ENCODE measurements at places on chromosomes 1 and 21.

DNA sequence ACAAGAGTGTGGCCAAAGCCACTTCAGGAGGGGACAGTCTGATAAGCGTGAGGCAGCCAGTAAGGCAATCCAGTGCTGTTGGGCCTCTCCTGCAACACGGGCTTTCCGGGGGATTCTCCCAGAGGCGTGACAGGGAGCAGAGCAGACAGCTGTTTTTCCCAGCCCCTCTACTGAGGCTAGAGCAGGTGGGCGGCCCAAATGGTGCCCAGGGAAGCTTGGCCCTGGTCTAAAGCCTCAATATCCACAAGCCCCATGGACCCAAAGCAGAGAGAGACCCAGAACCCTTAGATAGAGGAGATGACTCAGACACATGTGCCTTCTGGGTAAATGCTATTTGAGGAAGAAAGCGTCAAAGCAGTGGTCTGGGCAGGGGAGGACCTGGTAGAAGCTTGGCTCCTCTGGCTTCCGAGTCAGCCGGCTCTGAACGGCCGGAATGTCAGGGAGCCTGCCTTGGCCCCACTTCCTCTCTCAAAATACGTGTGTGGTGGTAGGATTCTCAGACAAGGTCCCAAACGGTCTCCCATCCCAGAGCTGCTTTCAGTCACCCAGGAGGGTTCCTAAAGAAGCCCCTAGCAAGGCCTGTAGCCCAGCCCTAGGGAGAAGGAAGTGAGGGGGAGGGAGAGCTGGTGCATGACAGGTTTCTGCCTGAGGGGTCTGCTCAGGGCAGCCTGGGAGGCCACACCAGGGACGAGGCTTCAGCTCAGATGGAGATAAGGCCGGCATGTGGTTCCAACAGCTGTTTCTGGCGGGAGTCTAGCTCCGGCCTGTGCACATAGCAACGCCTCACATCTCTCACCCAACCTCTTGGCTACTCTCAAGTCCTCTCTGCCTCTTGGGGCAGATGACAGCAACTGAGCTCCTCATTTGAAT lies 28.8 kb downstream of the PIK3C2B start:
- DNase-seq: no peak

DNA sequence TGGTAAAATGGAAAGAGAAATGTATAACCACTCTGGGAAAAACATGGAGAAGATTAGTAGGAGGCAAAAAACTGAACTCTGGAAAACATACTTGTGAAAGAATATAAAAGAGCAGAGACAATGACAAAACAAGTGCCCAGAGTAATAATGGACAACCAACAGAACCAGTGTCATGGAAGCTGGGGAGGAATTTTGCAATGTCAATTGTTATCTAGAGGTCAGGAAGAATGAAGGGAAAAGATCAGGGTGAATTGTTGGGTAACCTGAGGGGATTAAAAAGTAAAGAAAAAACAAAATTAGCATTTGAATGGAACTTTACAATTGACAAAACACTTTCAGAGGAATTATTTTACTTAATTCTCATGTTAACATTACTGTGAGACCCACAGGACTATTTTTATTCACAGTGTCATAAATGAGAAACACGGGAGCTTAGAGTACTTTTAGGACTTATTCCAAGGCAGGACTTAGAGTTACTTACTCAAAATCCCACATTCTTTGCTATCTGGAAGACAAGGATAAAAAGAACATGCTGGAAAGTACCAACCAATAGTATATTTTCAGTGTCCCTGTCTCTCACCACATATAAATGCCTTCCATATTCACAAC lies 19.5 kb downstream of the JAM2 start:
- DNase-seq: no peak

DNA sequence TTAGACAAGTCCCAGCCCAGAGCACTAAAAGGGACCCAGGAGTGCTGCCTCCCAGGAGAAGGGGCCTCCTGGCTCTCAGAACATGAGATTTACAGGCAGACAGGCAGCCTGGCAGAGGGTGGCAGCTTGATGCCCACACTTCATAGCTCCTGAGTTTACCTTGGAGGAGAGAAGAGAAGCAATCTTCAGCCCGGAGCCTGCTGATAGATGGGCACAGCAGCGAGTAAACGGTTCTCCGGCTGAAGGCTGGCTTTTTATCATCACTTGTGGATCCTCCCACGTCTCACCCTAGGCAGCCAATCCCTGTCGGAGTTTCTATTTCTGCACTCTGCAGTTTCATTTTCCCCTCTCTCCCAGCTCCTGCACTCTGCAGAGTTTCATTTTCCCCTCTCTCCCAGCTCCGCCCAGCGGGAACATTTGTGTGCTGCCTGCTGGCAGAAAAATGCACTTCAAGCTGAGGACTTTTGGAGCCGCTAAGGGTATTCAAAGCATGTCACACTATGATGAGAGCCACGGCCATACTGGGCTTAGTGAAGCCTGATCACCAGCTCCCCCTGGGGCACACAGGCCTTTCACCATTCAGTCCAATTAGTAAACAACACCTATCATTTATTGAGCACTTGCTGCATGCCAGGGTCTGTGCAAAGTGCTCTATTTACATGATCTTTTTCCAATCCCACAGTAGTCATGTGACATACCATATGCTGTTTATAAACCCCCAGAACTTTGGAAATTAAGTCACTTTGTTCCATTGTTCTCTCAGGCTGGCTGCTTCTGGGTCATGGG lies at the start of gene IFI6:
TSS of gene IFI6 (minus strand) at position 229 of the 786 bp plus-strand sequence. CDS start 2,878 bp downstream, outside the sequence.
- peak; percentile 95 for DNase-seq

DNA sequence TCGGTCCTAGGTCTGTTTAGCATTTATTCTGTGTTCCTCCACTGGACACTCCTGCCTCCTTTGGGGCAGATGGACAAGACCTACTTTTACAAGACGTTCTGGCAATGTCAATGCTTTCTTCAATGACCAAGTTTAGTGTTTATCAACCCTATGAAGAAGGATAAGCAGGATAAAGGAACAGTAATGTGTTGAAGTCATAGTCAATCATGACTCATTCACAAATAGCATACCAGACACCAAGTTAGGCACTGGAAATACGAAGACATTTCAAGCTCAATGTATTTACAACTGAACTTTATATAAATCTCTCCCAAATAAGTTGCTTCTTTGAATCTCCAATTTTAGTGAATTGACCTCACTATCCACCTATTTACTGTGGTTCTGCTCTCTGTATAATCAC lies 4.8 kb upstream of the SLC35D1 start:
- peak; percentile 9 for DNase-seq

DNA sequence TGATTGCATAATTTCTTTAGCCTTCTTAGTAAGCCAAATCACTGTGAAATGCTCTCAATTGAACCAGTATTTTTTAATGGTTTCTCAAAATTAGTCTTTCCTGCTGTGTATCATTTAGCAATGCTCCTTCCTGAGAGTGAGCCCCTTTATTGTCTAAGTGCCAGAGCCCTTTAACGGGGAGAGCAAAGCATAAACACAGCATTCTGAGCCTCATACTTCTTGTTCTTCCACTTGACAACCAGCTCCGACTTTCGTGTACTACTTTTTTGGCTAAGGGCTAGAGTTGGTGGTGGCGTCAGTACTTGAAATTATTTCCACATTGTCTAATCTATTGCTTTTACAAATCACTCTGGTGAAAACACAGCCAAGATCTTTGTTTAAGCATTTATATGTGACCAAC lies 299.0 kb downstream of the TPR start:
- peak; percentile 75 for DNase-seq

DNA sequence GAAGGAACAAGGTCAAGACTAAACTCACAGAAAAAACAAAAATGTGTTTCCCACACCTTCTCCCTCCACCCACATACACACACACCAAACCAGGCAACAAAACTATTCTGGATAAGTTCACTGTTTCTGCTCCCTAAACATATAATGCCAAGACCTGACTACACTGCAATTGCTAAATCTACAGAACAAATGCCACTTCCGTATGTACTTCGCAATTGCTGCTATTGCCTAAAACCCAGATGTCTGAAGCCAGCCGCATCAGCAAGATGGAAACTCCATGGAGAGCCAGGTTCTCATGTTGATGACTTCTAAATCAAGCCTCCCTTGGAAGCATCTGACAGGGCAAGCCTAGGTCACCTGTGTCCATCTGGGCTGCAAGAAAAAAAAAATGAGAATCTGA lies 8.3 kb upstream of the AIM2 start:
- no peak for DNase-seq

DNA sequence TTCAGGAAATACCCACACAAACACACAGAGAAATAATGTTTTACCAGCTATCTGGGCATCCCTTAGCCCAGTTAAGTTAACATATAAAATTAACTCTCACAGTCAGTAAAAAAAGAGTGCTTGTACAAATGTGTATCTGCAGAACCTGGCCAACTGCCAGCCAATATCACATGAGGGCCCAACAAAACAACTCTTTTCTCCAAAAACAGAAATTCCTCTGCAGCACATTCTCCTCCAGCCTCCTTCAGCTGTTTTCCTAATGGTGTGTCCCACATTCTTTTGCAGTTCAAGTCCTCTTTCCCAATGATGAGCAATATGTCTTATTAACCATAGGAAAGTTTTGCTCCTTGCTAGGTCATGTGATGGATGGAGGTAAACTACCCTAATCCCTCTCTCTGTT lies 75.5 kb downstream of the LRRC7 start:
- no peak for DNase-seq

DNA sequence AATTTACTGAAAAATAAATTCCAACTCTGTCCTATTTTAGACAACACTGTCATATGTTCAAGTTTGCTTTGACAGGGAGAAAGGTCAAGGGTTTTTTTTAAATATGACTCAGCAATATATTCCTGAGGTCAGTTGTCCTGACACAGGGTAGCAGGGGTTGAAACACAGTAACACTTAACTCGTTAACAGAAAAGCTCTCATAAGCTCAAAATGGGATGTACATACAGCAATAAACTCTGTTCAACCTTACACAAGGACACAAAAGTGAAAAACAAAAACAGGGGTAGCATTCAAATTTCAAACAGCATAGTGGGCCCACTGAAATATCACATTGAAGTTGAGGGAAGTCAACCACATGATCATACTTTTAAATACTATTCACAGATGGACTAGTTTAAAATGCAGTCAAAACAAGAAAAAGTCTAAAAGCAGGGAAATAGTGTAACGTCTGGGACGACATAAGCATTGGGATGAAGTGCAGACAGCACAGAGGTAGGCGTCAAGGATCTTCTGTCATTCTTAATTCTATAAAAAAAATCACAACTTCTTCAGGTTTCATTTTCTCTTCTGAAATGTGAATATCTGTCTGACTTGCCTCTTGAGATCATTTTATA lies 89.9 kb downstream of the SLC44A5 start:
- no peak for DNase-seq

DNA sequence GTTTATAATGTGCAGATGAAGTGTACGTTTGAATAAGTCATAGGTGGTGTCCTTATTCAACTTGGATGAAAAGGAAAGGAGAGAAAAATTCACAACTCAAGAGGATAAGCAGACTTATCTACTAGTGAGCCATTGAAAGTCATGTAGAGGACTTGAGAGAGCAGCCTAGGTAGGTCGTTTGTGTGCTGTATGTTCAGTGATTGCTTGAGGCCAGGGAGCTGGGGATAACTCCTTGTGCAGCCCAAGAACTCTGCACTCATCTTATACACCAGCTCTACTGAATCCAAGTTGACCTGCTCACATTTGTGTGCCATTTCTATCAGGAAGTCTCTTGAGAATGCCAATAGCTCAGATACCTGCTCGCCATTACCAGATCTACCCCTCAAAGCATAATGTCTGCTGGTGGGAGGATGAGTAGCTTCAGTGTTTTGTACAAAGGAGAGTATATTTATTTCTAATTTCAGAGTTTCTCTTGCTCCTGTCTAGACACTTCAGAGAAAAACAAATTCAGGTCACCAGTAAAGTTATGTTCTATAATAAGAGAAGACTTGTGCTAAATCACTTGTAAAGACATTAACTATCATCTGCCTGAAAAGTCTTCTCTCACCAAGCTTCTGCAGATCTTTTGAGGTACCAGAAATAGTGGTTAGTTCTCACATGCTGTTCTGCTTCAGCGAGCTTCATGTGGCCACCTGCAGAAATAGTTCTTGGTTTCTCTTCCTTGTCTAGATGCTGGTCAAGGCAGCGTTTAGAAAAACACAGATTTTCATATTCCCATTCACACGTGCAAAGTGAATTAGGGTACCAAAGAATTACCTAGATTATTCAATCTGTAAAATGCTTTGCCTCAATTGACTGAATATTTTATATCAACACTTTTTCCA lies 10.8 kb downstream of the S1PR1 start:
- no peak for DNase-seq

DNA sequence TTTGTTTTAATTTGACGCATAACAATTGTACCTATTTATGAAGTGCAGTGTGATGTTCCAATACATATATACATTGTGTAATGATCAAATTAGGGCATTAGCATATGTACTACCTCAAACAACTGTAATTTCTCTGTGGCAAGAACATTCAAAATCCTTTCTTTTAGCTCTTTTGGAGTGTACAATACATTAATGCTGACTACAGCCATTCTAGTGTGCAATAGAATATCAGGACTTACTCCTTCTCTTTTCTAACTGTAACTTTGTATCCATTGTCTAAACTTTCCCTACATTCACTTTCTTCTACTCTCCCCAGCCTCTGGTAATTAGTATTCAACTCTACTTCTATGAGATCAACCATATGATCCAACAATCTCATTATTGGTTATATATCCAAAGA lies 1177.4 kb downstream of the KCNT2 start:
- no peak for DNase-seq

- no peak for DNase-seq
Observed at GRCh38 chr1:154565876-154566275, 1.7 kb upstream of the CHRNB2 start.

DNA sequence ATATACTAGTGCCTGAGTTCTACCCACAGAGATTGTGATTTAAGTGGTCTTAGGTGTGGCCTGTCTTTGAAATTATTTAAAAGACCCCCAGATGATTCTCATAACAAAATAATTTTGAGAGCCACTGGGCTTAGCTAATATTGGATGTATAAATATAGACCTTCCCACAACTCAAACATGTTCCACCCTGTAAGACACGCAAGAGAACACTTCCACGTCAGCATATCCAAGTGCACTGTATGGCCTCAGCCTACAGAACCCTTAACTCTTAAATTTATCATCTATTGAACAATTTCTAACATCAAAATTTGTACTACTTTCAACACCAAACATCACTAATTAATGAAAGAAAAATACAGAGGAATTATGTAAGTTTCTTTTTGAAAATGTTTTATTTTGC lies 2.5 kb downstream of the FAM177B start:
- DNase-seq: no peak

DNA sequence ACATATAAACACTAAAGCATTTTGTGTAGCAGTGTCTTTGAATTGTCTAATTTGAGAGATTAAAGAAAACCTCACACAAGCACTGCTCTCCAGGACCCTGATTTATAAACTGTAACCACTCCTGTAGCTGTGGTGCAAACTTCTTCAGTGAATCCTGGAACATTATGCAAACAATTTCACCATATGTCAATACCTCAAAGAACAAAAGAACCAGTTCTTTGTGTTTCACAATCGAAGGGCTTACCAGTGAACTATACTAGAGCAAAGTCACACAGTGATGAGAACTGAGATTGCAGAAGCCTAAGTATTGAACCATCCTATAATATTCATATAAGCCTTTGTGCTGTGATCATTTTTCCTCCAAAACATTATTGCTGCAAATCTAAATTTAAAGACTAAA lies 21.5 kb downstream of the DPH5 start:
- peak; percentile 74 for DNase-seq

GRCh38 chr1:97070376-97070775 lies 348.8 kb downstream of the PTBP2 start:
- no peak for DNase-seq

All from AG10803 (cell line).